ENCODE measurements at places on chromosomes 2 and 18.

- no peak for DNase-seq
These were observed 125.3 kb downstream of the TMEM131 start for GRCh38 chr2:97870396-97870843.

- no peak for DNase-seq
These were observed 62.0 kb downstream of the REEP1 start for GRCh38 chr2:86275384-86275799.

DNA sequence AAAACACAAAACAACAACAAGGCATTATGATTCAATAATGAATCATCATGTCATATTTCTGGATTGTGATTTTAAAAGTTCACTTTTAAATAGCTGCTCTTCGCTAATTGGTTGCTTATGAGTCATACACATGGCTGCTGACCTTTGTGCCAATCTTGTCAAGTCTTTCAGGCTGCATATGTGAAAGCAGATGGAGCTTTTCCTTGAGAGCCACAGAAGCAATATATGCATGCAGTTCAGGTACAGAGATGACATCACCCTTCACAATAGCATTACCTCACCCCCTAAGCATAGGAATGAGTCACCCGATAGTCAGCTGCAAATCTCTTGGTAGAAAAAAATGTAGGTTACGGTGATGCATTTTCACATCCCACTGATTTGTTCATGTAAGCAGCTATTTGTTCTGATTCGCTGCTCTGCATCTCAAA, 27.2 kb downstream of the EIF2AK3 start:
- peak; percentile 11 for DNase-seq

DNA sequence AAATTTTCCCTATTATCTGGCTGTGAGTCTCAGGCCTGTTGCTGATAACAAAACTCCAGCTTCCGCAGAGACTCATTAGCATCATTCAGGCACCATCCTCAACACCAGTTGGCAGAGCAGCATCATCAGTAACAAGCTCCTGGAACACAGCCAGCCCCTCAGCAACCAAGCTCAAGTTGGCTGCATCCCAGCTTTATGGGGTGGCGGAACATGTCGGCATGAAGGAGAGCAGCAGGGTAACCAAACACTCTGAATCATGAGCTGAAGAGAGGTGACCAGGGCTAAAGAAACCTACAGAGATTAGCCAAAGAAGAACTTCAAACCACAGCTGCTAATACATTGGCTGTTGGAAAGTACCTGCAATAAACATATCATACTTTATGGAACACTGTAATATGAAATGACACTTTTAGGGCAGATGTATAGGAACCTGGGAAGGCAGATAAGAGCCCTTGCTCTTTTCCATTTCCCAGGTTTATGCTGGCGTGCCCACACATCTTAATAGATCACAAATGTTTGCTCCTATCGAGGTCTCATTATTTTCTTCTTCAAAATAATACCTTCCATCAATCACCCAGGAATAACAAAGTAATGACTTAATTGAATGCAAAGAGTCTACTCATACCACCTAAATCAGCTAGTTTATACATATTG, 63.8 kb downstream of the PDE11A start:
- no peak for DNase-seq

GRCh38 chr2:13667415-13667757, 950.6 kb downstream of the TRIB2 start:
- no peak for DNase-seq

DNA sequence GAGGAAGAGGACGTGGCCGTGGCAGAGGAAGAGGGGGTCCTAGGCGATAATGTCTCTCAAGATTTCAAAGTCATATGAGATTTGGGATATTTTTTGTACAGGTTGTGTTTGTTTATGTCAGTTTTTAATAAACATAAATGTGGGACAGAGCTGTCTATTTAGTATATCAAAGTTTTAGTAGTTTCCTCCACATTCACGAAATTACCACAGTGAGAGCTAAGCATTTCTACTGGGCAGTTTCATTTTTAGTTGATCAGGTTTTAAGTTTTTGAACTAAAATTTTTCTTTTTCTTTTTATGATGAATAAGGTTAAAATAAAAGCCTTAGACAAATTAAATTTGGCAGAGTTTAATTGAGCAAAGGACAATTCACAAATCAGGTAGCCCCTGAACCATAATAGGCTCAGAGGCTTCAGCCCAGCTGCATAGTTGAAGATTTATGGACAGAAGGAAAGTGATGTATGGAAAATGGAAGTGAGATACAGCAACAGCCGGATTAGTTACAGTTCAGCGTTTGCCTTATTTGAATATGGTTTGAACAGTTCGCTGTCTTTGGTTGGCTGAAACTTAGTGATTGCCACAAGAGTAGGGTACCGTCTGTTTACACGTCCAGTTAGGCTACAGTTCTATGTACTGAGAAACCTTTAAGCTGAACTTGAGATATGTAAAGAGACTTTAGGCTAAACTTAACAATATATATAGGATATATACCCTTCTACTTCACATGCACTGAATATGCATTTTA, 17.1 kb downstream of the SNRPD1 start:
- no peak for DNase-seq

GRCh38 chr2:226829721-226830631, 5.9 kb upstream of the RHBDD1 start:
- no peak for DNase-seq

GRCh38 chr2:14492920-14493503, 139.5 kb upstream of the LRATD1 start:
- DNase-seq: no peak

GRCh38 chr18:56148373-56148772, 490.0 kb downstream of the TXNL1 start:
- DNase-seq: no peak

GRCh38 chr2:54881759-54882158, 158.3 kb downstream of the EML6 start:
- DNase-seq: no peak

- DNase-seq: no peak
These were observed 160.8 kb downstream of the TGIF1 start for GRCh38 chr18:3610813-3611212.

- DNase-seq: no peak
These were observed 109.3 kb downstream of the MBP start for GRCh38 chr18:77023102-77023782.

DNA sequence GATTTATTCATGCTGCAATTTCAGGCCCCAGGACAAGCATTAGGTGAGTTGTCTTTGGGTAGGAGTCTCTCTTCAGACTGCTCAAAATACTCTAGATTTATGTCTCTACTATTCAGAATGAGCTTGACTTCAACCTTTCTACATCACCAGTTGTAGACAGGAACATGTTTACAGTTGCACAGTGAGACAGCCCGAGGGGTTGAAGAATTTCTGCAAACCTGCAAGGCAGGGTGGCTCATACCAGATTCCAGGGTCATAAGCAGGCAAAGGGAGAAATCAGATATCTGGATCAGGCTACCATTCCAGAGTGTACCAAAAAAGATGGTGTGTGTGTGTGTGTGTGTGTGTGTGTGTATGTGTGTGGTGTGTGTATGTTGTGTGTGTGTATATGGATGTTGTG, 112.4 kb downstream of the SPP2 start:
- DNase-seq: no peak

GRCh38 chr2:174343623-174344455, 9.1 kb downstream of the SP9 start:
- DNase-seq: no peak

DNA sequence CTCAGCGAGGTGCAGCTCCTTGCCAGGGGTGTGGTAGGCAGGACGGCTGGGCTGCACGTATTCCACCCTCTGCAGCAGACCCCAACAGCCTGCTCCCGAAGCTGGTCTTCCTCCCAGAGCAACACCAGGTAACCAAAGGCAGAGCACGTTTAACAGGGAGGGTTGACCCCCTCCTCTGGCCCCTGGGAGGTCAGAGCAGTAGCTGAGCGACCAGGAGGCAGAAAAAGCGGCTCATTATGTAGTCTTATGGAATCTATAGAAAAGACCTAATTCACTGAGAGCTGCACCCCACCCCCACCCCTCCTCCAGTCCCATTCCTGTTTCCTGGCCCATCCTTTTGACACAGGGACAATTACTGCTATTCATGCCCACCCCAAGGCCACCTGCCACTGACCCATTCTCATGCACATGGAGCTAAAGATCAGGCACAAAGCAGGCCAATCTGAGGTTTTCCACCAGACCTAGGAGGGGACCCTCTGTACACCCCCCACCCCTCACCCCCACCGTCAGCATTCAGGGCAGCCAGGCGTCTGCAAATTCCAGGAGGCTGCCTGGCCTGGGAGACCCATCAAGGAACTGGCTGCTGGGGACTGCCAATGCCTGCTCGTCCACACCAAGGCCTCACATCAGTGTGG, 60.9 kb upstream of the FZD7 start:
- DNase-seq: no peak

DNA sequence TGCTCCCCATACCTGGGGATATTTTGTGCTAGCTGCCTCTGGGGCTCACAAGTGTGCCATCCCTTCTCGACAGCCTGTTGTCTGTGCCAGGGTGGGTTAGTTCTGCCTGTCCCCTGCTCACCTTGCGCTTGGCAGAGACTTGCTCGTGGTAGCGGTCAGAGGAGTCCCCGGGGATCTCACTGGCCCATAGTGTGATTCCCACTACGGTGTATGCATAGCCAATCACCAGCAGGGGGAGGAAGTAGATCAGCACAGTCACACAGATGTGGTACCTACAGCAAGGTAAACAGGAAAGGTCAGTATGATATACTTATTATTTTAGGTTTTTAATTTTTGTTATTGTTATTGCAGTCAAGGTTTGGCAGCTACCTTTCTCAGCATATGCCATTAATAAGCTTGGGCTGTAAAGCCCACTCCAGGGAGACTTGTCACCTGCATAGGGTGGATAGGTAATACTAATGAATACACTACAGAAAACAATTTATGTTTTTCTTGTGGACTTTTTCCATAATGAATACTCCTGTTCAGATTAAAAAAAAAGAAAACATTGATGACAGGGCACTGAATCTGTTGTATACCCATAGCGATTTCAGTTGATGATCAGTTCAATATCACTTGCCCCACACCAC, 95.2 kb downstream of the POLE4 start:
- no peak for DNase-seq

DNA sequence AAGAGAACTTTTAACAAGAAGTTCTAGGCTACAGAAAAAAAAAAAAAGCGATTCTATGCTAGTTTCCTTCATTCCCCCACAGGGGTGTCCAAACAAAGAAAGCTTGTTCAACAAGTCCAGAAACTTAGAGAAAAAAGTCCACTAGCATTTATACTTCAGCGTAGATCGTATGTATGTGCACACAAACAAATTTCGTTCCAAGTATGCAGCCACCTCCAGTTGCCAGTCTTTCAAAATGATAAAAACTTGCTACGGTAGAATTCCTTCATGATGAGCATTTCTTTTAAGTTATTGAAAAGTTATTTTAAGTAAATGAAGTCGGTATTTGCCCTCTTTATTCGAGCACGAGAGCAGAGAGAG, 3.7 kb upstream of the OTX1 start:
- no peak for DNase-seq

GRCh38 chr2:12513339-12513738, 203.4 kb upstream of the TRIB2 start:
- no peak for DNase-seq

DNA sequence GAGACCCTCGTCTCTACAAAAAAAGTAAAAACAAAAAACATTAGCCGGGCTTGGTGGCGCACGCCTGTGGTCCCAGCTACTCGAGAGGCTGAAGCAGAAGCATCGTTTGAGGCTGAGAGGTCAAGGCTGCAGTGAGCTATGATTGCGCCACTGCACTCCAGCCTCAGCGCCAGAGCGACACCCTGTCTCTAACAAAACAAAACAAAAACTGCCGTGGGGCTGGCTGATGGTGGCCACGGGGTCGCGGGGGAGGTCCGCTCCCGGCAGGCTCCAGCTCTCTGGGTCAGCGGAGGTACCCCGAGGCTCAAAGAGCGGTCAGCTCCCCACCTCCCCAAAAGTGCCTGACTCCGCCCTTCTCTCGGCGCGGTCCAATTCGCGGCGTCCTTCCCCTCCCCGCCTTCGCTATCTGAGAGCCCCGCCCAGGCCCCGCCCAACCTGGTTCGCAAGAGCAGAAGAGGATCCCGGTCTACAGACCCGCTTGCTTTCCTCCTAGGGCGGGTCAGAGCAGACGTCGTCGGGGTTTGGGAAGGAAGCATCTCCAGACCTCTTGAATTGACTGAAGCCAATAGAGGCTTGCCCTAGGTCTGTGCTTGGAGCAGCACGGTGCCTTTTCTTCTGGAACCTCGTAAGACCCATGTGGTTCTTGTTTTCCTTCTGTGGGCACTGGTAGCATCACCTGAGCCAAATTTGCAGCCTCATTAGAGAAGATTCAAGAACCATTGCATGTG, 7.8 kb downstream of the RAX start:
- no peak for DNase-seq

GRCh38 chr2:38345323-38346038, 31.6 kb downstream of the ATL2 start:
- no peak for DNase-seq

DNA sequence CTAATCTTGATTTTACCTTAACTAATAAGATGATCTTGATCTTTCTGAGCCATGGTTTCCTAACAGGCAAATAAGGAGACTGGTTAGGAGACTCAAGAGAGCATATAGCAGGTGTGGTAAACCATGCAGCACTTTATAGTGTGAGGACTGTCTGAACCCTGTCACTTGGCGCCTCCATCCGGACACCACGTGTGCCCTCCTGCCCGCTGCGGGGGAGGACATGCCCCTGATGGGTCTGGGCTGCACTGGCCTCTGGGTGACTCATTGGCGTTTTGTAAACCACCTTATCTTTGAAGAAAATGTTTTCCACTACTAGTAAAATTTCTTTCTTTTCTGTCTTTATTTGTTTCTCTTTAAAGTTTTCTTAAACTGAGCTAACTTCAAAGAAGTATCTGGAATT, 131.1 kb downstream of the FMNL2 start:
- no peak for DNase-seq

- DNase-seq: no peak
These were observed 347.5 kb upstream of the CELF4 start for GRCh38 chr18:37913051-37913450.

DNA sequence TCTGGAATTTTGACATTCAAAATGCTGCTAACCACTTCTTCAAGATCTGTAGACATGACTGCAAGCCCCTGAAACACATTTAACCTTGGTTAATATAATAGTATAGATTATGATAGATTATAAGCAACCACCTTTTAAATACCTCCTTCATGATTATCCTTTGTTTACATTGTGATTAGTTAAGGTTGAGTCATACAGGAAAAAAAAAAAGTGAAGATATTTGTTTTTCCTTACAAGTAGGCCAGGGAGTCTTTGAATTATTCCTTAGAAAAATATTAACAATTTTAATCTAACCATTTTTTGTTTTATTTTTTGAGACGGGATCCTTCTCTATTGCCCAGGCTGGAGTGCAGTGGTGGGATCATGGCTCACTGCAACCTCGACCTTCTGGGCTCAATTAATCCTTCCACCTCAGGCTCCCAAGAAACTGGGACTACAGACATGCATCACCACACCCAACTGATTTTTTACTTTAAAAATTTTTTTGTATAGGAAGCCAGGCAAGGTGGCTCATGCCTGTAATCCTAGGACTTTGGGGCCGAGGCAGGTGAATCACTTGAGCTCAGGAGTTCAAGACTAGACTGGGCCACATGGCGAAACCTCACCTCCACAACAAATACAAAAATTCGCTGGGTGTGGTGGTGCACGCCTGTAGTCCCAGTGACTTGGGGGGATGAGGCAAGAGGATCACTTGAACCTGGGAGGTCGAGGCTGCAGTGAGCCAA, 99.4 kb downstream of the SLC39A10 start:
- no peak for DNase-seq

- DNase-seq: no peak
These were observed 262.6 kb upstream of the DDX18 start for GRCh38 chr2:117551858-117552257.

- no peak for DNase-seq
These were observed 16.7 kb downstream of the PDE1A start for GRCh38 chr2:182410120-182410519.
